ENCODE measurements at places on chromosomes 1 and 21. TPM values are rescaled to one million over a fixed set of nuclear protein-coding genes. Genes with fewer than 3 reads are reported as not detected.

The MYBPH gene
- total RNA-seq = 1.0 TPM

The HUNK gene
- total RNA-seq = not detected

The CDA gene
- total RNA-seq = not detected

The SRRM1 gene
- 29.6 TPM for total RNA-seq

The AIRE gene
- not detected for total RNA-seq

The ZZZ3 gene
- 31.3 TPM for total RNA-seq

The AMY1A gene
- total RNA-seq = not detected

The PPT1 gene
- total RNA-seq = 37.6 TPM

The GPR3 gene
- total RNA-seq = 0.34 TPM

The CCDC185 gene
- total RNA-seq = not detected

The LIX1L gene
- total RNA-seq = 45.0 TPM

The ITLN1 gene
- 0.37 TPM for total RNA-seq

The OR1C1 gene
- total RNA-seq = not detected

The AADACL4 gene
- not detected for total RNA-seq

The NSUN4 gene
- total RNA-seq = 13.5 TPM

The DYNLT5 gene
- not detected for total RNA-seq

The UBE2U gene
- total RNA-seq = not detected

The AADACL3 gene
- not detected for total RNA-seq

The SYT6 gene
- not detected for total RNA-seq

The PLA2G2A gene
- 8.4 TPM for total RNA-seq

The NLRP3 gene
- not detected for total RNA-seq

The CFHR2 gene
- total RNA-seq = not detected

The FMO2 gene
- total RNA-seq = 98.5 TPM

The COL9A2 gene
- 1.1 TPM for total RNA-seq

The NID1 gene
- 721 TPM for total RNA-seq

The CD84 gene
- total RNA-seq = not detected

The CD53 gene
- not detected for total RNA-seq

The ABCD3 gene
- 22.5 TPM for total RNA-seq

The KPRP gene
- total RNA-seq = not detected

The NR1I3 gene
- not detected for total RNA-seq

The FAM72B gene
- 0.12 TPM for total RNA-seq

The CYB5RL gene
- total RNA-seq = 4.6 TPM

The BSND gene
- total RNA-seq = not detected

The LAD1 gene
- total RNA-seq = not detected

The FCRL1 gene
- total RNA-seq = not detected

The CHI3L2 gene
- 86.1 TPM for total RNA-seq

The ABCA4 gene
- total RNA-seq = 0.59 TPM

The MXRA8 gene
- 641 TPM for total RNA-seq

The ELAPOR1 gene
- total RNA-seq = 0.06 TPM

The CR1L gene
- total RNA-seq = not detected

The IGSF21 gene
- total RNA-seq = not detected

The RIIAD1 gene
- not detected for total RNA-seq

The GJA4 gene
- total RNA-seq = 1.4 TPM

The MROH9 gene
- not detected for total RNA-seq

The TPTE gene
- not detected for total RNA-seq

The RGS18 gene
- total RNA-seq = not detected

Measured in cardiac ventricle fibroblast (primary cell).